Pericardium fibroblast (primary cell): ENCODE measurements at places on chromosomes 11 and 22. TPM values are rescaled to one million over a fixed set of nuclear protein-coding genes. Genes with fewer than 3 reads are reported as not detected.

Gene OR8D1
- not detected in 2 replicates for total RNA-seq

Gene CREBZF
- 14.0 and 15.4 TPM in 2 replicates for total RNA-seq

Gene AHNAK
- 358 and 476 TPM in 2 replicates for total RNA-seq

Gene POGLUT3
- 27.3 and 34.7 TPM in 2 replicates for total RNA-seq

Gene MUC6
- not detected in 2 replicates for total RNA-seq

Gene CATSPER1
- not detected in 2 replicates for total RNA-seq

Gene MFNG
- total RNA-seq, result not detected in 2 replicates

Gene OR5L2
- total RNA-seq, result not detected in 2 replicates

Gene SPDYC
- total RNA-seq, result not detected in 2 replicates
